ENCODE measurements at places on chromosomes 6 and 20.

GRCh38 chr6:130783416-130784107, 43.6 kb upstream of the SMLR1 start:
- no peak for DNase-seq

- no peak for DNase-seq
These were observed 56.1 kb upstream of the STMND1 start for GRCh38 chr6:17045581-17046322.

DNA sequence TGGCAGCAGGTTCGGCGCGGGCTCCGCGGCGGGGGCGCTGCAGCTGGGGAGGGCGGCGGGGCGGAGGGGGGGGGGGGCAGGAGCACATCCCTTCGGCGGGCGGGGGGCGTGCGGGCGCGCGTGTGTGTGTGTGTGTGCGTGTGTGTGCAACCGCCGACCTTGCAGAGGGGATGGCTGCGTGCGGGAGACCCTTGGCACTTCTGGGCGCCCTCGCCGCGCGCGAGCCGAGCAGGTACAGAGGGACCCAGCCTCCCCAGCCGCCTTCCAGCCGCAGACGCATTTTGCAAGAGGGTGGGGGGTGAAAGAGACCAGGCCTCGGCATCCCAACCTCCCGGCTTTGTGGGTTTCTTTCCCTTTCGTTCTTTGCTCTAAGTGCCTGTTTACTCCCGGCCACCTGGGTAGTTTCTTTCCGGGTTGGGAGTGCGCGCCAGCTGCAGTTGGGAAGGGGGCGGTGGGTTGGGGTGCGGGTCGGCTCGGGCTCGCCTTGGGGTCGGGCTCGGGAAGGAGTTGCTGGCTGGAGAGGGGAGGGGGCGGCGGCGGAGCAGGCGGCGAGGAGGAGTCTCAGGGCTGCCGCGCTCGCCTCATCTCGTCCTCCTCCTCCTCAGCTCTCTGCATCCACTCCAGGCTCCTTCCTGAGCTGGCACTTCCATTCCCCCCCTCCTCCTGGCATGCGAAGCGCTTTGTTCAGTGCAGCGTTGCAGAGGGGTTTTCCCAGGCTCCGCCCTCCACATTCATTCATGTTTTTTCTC, 620 bp downstream of the HIVEP1 start:
- DNase-seq, result no peak

DNA sequence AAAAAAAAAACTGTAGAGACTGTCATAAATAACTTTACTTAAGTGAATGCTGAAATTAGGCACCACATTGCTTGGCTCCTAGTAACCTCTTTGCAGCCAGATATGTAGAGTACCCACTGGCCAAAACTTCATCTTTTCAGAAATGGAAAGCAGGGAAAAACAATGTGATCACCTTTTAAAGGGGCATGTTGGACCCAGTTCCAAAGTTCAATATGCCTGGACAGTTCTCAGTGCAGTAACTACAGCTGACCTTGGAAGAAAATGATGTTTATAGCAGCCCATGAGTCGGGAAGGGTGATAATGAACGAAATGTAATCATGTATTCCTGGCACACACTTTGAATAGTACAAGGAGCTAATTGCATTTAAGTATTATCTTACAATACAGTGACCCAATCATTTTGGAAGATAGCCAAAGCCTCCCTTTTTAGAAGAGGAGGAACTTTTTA, 93.6 kb upstream of the TAB2 start:
- no peak for DNase-seq

GRCh38 chr20:37729909-37730308, 36.1 kb downstream of the CTNNBL1 start:
- no peak for DNase-seq

GRCh38 chr6:99119109-99120031, 171.6 kb upstream of the FBXL4 start:
- DNase-seq, result no peak

GRCh38 chr6:144855812-144856531, 570.8 kb downstream of the UTRN start:
- no peak for DNase-seq

- no peak for DNase-seq
These were observed 162.0 kb upstream of the RNF217 start for GRCh38 chr6:124800222-124800621.

GRCh38 chr6:25998379-25998778, 35.8 kb downstream of the TRIM38 start:
- DNase-seq, result no peak

DNA sequence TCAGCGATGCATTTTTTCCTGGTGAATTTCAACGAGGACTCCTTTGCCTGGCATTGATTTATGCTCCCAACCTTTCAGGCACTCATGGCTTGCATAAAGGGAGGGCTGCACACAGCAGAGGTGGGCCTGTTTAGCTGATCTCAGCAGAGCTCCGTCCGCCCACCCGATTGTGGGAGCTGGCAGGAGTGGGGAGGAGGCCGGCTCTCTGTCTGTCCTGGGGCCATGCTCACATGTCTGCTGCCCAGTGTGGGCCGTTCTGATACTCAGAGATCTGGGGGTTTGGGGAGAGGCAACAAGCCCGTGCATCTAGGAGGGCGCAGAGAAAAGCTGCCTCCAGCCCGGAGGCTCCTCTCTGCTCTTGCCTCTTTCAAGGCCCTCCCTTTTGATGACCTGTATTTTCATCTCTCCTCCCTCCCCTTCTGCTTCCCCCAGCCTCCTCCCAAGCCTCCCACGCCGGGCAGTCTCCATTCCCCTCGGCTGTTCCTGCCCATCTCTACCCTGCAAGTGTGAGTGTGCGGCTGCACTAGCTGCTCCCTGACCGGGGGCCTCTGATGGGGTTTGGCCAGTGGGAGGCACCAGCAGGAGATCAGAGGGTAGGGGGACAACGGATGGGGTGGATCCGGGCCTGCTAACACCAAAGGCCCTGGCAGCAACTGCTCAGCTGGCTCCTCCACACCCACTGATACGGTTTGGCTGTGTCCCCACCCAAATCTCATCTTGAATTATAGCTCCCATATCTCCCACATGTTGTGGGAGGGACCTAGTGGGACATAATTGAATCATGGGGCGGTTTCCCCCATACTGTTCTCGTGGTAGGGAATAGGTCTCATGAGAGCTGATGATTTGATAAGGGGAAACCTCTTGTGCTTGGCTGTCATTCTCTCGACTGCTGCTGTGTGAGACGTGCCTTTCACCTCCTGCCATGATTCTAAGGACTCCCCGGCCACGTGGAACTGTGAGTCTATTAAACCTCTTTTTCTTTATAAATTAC, 39.6 kb upstream of the MLN start:
- no peak for DNase-seq

DNA sequence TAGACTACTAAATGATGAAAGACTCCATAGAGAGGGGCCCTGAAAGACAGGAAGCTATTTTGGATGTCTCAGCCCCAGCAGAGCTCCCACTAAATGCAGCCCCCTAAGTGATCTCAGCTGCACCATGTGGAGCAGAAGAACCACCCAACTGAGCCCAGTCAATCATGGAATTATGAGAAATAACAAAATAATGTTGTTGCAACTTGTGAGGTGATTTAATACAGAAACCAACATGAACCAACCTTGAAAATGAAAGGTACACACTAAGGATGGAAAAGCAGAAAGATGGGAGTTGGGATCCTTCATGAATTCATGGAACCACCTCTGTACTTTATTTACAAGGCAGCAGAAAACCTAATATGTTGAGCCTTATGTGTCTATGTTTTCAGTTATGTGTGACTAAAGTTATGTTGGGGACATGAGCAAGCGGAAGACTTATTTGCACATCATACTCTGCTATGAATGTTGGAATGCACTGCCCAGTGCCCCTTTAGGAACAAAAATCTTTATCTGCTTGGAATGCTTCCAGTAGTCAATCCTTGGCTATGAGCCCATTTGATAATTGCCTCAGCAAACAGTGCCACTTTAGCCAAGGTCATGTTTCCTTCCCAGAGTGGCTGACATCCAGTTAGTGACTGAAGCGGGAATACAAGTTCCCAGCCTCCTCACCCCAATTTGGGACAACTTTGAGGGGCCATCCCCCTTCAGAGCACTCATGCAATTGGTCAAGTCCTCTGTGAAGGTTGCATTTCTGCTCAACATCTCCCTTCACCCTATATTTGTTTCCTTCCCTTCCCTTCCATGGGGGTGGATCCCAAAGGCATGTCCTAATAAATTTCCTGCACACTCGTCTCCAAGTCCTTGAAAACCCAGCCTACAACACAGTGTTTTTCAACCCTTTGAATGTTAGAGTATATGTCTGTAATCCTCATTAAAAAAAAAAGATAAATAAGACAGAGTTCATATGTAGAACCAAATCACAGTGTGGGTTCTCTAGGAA, 18.4 kb downstream of the TP53RK start:
- no peak for DNase-seq

GRCh38 chr6:126963077-126963809, 155.2 kb upstream of the RSPO3 start:
- DNase-seq, result no peak

DNA sequence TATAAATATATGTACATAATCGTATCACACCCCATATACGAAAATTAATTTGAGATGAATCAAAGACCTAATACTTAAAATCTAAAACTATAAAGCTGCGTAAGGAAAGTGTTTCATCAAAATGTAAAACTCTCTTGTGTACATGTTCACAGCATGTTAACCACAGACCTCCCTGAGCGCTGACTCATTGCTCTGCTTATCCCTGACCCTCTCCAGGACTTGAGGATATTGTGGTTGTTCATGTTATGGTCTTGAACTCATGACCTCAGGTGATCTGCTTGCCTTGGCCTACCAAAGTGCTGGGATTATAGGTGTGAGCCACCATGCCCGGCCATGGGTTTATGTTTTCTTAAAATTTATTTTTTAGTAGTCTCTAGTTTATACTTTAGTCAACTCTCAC, 14.2 kb downstream of the FAM83B start:
- DNase-seq, result no peak

DNA sequence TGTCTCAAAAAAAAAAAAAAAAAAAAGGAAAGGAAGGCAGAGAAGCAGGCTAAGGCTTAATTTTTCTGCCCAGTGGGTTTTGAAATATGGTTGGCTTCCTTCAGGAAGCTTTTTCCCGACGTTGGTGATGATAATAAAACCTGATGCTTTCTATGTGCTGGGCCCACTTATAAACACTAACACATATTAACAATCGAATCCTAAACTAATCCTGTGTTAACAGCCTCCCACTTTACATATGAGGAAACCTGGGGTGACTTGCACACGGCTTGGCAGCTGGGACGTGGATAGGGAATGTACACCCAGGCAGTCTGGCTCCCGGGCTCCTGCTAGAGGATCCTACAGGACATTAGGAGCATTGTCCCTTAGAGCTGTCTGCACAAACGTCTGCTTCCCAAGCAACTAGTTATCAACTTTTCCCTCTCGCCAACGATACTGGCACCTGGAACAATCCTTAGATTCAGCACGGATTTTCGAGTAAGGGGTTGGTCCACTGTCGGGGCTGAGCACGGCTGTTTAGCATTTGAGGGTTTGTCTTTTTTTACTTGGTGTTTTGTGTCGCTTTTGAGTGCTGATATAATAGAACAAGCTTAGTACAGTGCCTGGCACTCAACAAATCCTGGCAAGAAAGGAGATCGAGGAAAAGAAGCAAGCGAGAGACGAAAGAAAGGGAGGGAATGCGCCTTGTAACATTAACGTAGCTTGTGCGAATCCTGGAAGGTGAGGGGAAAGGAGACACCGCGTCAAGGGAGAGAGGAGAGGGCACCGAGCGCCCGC, 622 bp upstream of the KIZ start:
- no peak for DNase-seq

DNA sequence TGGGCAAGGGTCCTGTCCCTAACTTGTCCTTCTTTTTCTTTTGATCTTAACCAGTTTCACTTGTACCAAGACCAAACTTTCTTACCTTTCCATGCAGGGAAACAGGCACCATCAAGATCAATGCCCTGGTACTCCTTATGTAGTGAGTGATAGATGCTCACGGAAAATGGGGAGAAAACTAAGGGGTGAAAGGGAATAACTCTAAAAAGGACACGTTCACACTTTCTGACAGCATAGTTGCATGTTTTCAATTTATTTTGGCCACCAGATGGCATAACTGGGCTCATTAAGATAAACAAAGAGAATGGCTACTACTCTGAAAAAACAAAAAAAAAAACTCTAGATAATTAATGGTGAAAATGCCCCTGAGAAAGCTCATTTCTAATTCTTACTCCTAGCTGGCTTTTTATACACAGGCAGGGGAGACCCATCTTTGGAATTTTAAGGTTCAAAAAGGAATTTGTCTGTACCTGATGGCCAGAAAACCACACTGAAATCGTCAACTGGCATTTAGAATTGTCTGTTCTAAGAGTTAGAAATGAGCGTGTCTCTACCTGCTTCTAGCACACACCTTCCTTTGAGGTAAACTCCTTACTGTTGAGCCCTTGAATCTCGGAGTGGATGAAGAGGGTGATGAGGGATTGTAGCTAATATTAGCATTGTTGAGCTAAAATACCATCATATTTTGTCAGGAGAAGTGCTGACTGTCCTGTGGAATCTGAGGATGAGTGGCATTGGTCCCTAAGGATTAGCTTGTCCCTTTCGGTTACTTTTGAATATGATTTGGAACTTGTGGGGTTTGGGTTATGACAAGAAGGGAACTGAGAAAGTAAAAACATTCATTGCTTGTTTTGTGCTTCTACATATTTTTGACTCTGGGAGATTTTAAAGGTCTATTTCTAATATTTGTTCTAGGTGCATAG, 62.2 kb upstream of the DDR1 start:
- DNase-seq, result no peak

DNA sequence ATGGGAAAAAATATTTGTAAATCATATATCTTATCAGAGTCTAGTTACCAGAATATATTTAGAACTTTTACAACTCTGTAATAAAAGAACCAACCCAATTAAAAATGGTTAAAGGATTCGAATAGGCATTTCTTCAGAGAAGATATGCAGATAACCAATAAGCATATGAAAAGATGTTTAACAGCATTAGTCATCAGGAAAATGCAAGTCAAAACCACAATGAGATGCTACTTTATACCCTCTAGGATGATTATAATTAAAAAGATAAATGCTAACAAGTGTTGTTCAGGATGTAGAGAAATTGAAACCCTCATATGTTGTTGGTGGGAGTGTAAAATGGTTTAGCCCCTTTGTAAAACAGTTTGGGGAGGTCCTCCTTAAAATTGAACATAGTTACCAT, 94.1 kb downstream of the LRRC1 start:
- no peak for DNase-seq

GRCh38 chr6:127404133-127404532, 55.1 kb downstream of the KIAA0408 start:
- DNase-seq, result no peak

GRCh38 chr20:55038684-55039083, 563.3 kb downstream of the DOK5 start:
- no peak for DNase-seq

DNA sequence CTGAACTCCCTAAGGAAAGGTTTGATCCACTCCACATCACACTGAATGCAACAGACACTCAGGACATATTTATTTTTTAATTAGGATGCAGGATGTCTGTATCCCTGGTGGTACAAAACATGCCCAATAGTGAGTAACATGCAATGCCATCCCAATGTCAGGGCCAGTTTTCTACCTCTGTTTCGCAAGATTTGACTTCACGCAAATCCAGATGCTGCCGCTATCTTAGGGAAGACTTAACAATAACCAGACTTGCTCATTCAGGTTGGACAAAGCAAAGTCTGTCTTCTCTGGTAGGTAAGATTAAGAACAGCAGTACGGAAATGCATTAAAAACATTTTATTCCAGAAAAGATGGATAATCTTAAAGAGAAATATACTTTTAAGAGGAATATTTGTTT, 103.1 kb downstream of the TASP1 start:
- DNase-seq, result no peak

GRCh38 chr6:106126482-106126881, 40.3 kb downstream of the PRDM1 start:
- DNase-seq, result no peak

GRCh38 chr20:57791178-57791962, 81.6 kb upstream of the PMEPA1 start:
- DNase-seq, result no peak

GRCh38 chr20:32648761-32649650, 24.7 kb downstream of the C20orf203 start:
- no peak for DNase-seq

All from esophagus squamous epithelium (tissue), 5 donors.